Stimulated activated CD8-positive, alpha-beta memory T cell treated with anti-CD3 and anti-CD28 coated beads, Interleukin-4, amount 100 ng/mL, for 4 hours (primary cell): ENCODE measurements at places on chromosomes 4 and X.

DNA sequence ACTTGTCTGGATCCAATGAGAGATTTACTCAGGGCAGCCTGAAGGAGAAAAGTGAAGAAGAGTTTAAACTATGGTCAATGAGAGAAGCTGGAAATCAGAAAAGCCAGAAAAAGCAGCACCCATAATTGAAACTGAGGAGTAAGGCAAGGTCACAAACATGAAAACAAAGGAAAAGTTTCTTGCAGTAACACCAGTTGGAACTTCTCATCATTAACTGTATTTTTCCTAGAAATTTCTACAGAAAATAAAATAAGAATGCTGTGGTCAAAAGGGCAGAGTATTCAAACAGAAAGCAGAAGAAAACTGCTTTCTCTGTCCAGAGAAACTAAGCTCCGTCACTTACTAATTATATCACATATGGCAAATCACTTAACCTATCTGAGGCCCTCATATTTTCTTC lies 102.2 kb downstream of the OR13H1 start:
- DNase-seq: no peak

GRCh38 chrX:20409991-20410390 lies 143.3 kb upstream of the RPS6KA3 start:
- no peak for DNase-seq

DNA sequence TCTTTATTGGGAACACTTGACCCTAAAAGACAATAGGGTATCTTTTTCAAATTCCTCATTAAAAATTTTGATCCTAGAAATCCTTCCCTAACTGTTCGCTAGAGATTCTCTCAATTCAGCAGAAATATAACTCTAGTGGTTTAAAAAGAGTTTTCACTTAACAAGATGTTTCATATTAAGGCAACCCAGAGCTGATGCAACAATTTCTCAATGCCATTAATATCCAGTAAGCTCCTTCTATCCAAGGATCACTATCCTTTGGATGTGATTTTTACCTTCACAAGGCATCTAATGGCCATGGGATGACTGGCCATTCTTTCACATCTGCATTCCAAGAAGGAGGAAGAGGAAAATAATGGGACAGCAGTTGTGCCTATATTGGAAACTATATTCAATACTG lies 183.4 kb downstream of the ANKRD50 start:
- no peak for DNase-seq

DNA sequence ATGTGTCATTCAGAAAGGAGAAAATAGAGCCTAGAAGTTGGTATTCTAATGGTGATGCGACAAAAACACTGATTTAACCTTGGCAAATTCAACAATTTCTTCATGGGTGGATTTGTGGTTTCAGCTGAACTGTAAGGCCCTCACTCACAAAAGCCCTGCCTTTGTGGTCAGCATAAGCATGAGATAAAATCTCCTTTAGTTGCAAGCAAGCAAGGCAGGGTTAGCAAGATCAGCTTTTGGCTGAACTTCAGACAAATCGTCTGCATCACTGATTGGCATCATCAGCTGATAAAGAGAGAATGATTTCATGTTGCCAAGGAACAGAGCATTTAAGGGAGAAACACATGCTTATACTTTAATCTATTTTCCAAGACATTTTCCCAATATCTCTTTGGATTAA lies 2582.2 kb downstream of the PCDH7 start:
- no peak for DNase-seq

GRCh38 chr4:95108883-95109421 lies 351.2 kb downstream of the BMPR1B start:
- no peak for DNase-seq
